ENCODE measurements at places on chromosomes 12 and 14.
A peak's percentile ranks its signal among the peaks of the same experiment; 100 is the strongest.

DNA sequence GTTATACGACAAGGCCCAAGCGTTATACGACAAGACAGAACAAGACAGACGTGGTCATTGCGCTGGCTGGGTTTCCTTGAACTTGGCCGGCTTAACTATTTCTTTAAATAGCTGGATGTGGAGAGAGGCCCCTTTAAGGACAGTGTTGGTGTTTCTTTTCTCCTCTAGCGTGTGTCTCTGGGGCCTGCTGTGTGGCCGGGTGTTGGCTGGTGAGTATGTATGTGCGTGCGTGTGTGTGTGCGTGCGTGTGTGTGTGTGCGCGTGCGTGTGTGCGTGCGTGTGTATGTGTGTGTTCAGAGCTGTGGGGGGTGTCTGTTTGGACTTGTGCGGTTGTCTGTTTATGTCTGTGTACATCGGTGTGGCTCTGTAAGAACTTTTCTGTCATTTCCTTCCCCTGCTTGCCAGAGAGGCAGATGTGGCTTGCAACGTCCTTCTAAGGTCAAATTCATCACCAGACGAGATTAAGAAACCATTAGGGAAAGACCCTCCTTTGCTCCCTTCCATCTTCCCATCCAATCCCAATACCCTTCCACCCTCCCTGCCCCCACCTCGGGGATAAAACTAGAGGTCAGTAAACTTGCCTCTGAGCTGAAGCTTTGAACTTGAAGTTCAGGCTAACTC is 78.6 kb upstream of the TBX3 start:
- DNase-seq: no peak

DNA sequence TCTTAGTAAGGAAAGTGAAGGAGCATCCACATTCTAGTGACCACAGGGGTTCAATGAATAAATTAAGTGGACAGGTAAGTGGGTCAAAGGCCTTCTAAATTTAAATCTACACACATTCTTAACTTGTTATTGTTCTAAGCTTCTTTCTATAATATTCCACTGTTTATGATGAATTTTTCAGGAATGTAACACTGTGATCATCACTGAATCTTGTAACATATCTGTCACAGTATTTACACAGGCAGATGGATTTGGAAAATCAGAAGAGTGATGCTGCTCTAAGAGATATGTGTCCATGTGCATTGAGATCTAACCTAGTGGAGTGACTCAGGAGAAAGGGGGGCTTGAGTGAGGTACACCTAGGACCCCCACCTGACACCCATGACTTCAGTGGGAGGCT is 115.4 kb upstream of the OVCH1 start:
- no peak for DNase-seq

GRCh38 chr14:63512861-63513260 is 30.3 kb downstream of the PPP2R5E start:
- no peak for DNase-seq

DNA sequence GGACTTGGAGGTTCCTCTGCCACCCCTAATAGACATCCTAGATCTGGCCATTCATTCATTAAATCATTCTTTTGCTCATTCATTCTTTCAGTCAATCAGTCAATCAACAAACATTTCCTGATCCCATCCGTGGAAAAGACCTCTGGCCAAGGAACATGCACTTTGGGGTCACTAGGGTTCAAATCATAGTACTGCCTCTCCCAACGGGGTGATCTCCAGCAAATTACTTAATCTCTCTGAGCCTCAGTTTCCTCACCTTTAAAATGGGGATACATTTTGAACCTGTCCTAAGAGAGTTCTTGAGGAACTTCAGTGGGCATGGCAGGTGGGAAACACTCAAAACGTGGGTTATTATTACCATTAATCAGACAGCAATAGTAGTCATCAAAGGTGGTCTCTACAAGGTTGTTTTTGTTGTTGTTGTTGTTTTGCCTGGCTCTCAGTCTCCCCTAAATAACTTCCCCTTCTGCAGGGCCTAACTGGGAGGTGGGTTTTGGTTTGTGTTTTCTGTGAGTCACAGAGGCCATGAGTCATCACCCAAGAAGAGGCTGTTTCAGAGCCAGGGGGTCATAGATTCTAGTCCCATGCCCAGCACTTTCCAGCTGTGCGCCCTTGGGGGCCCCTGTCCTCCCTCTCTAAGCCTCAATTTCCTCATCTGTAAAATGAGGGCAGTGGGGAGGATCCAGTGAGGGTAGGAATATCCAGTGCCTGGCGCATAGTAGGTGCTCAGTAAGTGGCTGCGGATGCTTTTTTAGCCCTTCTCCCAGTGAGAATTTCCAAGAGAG is 16.9 kb upstream of the FAM222A start:
- no peak for DNase-seq

GRCh38 chr14:75430116-75430515 is 2.3 kb downstream of the JDP2 start:
- no peak for DNase-seq

DNA sequence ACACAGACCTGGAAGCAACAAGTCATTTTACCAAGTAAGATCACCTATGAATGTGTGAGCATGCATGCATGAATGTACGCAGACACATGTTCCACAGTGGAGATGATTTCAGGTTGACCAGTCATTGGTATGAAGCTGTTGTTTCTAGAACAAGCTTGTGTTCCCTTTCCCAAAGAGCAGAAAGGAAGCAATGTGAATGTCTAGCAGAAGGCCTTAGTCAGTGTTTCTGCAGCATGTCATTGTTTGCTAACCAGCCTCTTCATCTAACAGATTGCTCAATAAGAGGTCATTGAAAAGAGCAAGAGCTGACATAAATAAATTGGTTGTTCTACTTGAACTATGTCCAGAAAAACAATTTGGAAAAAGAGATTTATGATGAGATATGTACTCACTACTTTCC is 191.4 kb downstream of the PLCZ1 start:
- no peak for DNase-seq

DNA sequence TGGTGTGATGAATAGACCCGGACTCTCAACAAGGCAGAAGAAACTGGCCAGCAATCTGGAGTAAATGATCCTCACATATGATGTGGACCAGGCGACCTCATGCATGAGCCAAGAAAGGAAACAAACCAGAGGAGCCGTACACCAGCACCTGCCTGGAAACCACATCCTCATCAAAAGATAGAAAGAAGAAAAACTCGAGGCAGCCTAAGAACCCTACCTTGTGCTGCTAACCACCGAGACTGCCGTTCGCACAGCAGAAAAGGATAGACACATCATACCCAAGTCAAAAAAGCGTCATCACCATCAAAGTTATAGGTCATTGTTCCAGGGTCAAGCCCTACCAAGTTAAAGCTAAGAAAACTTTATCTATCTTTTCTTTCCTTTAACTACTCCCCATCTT is 66.7 kb downstream of the RESF1 start:
- peak; percentile 54 for DNase-seq

GRCh38 chr14:77324816-77325745 is 4.2 kb downstream of the GSTZ1 start:
- no peak for DNase-seq

DNA sequence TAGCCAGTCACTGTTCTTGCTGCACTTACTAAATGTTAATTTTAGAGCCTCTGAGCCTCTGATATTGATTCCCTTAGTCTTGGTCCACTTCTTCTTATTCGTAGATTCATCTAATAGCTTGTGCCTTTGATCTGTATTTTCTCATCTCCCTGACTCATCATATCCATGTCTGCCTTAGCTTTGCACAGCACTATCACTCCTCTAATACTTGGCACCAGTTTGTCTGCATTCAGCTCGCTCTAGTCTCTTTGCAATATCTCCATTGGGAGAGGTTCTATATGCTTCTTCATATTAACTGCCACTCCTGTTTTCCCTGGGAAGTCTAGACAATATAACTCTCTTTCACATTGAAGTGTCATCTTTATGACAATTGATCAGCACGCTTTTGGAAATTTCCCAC is 68.5 kb upstream of the CSRP2 start:
- DNase-seq: no peak

- no peak for DNase-seq
These were observed 61.1 kb upstream of the DAAM1 start for GRCh38 chr14:59127437-59127732.

GRCh38 chr12:56110571-56110970 is 5.9 kb upstream of the RPL41 start:
- DNase-seq: no peak

DNA sequence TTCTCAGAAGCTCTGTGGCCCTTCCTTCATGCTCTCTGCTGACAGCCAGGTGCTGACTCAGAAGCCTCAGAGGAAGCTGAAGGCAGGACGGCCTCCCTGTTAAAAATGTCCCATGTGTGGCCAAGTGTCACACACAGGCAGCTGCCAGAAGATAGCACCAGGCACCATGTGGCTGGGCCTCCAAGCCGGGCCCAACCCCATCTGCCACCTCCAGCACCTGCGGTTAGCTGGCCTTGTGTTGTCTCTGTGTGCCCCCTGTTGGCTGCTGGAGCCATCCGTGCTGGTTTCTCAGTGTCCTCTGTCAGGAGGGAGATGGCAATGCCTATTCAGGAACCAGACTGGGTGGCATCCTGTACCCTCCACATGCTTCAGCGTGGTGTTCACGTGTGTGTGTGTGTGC is 63.2 kb downstream of the TSPAN11 start:
- peak; percentile 32 for DNase-seq

DNA sequence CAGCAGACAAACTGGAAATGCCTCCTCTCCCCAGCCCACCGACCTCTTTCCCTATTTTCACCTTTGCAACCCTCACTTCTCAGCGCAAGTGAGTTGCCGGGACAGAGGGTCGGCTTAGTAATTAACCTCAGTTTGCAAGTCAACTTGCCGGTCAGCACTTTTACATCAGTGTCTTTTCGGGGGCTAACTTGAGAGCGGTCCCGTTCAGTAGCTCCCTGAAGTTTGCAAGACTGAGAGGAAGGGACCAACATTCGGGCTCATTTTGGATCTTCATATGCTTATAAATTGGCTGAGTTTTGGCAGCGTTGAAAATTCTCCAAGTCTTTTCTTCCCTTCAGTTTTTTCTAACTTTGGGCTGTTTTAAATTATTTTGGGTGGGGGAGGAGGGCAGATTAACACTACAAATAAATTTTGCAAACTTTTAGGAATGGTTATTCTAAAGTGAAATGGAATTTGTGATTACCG is 846 bp downstream of the BRMS1L start:
- no peak for DNase-seq

DNA sequence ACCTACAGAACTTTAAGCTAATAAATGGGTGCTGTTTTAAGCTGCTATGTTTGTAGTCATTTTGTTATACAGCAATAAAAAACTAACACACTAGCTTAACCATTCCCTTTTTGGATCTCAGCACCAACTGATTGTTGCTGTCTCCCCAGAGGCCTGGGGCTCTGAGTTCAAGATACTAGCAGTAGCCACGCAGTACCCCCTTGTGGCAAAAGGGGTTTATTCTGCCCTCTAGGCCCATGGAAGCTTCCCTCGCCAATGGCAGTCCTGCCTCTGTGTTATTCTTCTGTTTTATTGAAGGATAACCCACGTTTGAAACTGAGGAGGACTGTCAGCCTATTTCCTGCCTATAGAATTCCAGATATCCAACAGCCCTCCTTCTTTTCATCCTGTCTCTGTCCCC is 455.3 kb upstream of the ATP2B1 start:
- DNase-seq: no peak

GRCh38 chr14:99296517-99296916 is 24.5 kb upstream of the BCL11B start:
- no peak for DNase-seq

GRCh38 chr14:102854091-102854703 is 68.3 kb upstream of the AMN start:
- DNase-seq: no peak

GRCh38 chr12:54988402-54989054 is 4.0 kb upstream of the TESPA1 start:
- DNase-seq: no peak

GRCh38 chr14:93788293-93788542 is at the start of gene PRIMA1:
PRIMA1 (minus strand) TSS chr14:93788485; CDS start chr14:93787718, 767 bp downstream.
- no peak for DNase-seq

DNA sequence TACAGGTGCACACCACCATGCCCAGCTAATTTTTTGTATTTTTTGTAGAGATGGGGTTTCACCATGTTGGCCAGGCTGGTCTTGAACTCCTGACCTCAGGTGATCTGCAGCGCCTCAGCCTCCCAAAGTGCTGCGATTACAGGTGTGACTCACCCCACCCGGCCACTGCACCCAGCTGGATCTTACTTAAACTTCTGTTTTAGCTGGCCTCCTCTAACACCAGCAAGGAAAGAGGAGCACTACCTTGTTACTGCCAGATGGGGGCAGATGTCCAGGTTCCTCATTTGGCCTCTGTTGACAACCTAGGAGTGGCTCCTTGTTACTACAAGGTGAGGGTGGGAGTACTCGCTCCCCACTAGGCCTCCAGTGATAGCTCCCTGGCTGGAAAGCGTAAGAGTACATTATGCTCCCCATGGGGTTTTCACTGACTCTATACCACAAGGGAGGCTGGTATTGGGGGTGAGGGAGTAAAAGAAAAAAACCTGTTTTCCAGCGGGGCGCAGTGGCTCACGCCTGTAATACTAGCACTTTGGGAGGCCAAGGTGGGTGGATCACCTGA is 13.2 kb upstream of the ARF6 start:
- DNase-seq: peak; percentile 76

DNA sequence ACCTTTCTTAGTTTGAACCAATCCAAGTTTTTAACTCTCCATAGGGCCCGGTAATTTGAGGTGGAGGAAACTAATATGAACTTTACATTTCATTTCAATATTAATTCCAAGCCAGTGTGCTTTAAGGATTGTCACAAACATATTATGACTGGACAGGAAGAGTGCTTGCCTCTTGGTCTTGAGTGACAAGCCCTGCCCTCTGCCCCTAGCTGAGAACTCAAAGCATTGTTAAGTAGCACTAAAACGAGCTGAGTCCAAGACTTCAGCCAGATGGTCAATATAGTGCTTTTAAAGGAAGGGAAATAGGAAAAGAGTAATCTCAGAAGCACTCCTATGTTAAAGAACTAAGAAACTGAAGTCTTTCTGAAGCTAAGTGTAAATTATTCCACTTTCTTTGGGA is 17.1 kb downstream of the TRMT5 start:
- no peak for DNase-seq

DNA sequence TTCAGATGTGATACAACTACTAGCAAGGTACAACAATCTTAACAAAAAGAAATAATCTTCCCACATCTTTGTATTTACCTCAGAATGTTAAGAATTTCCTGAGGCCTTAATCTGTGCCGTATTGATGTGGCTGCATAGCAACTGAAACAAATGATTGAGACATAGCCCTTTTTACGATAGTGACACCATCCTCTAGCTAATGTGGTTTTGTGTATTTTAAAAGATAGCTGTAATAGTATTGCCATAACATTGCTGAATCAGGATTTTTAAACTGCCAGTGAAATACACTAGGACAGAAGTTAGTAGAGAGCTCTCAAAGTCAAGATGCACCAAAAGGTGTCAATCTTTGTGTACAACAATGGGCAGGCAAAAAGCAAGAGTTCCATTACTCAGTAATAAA is 11.9 kb downstream of the NPAS3 start:
- DNase-seq: no peak

- DNase-seq: no peak
These were observed 35.0 kb downstream of the FLRT2 start for GRCh38 chr14:85564841-85565527.

GRCh38 chr12:64461634-64462414 is 9.9 kb downstream of the TBK1 start:
- DNase-seq: no peak

Data from activated T-cell treated with anti-CD3 and anti-CD28 coated beads, Interleukin-2, amount 50 U/mL, for 48 hours (primary cell).